GDM1 (cell line): ENCODE measurements at places on chromosomes 6 and 20.

GRCh38 chr6:42099340-42100028 lies 42.9 kb downstream of the C6orf132 start:
- no peak for DNase-seq

DNA sequence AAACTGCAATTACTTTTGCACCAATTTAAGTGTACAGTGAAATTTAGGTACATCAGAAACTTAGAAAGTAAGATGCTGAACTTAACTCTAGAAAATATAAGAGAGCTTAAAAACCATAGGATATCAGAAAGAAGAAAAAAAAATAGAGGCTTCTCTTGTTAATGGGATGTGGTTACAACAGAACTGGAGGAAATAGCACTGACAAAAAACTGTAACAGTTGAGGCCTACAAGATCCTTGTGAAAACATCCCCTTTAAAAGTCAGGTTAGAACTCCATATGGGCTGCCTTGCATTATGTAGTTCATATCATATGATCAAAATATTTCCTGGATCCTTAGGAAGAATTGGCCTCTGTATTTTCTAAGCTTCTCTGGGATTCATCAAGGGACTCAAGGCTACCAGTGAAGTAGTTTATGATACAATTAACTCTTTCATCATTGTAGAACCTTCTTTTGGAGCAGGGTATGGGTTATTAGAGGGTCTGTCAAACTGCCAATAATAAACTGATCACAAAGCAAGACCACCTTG lies 24.8 kb downstream of the MTCL3 start:
- DNase-seq, result no peak

DNA sequence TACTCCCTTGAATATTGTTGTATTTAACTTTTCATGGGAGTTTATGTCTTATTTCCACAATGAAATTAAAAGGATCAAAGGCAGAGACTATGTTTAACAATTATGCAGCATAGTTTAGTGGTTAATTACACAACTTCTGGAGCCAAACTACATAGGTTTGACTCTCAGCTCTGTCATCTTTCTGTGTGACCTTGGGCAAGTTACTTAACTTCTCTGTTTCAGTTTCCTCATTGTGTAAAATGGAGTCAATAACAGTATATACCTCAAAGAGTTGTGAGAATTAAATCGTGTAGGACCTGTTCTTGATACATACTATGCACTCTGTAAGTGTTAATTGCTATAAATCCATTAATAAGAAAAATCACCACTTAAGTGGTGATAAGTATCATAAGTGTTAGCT lies 48.3 kb downstream of the BTBD9 start:
- no peak for DNase-seq

DNA sequence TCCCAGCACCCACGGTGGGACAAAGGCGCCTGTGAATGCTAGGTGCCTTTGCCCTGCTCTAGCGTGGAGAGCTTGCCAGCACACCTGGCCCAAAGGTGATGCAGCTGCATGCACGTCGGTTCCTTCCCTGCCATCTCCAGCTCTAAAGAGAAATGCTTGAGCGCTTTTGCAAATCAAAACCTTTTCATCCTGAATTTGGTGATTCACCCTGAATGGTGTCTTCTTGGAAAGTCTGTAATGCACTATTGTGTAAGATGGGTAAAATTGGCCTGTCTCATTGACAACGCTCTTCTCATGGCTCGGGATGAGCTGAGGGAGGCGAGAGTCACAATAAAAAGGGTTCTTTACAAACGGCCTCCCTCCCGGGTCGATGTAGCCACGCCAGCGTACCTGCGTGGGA lies 103.1 kb upstream of the ID4 start:
- DNase-seq, result no peak

DNA sequence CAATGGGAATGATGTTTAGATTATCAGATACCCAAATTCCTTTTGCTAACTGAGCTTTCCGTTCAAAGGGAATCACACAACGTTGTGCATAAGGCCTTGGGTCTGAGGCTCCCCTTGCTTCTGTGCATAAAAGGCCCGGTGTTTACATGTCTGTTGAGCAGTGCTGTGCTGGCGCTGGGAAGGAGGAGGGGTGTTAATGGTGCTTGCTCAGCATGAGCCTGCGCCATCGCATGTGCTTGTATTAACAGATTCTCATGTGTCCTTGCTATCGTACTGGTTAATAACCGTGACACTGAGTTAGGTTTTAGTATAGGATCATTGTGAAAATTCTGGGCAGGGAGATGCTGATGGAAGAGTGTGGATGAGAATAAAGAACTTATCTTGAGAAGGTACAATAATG lies 62.3 kb upstream of the TRAF3IP2 start:
- no peak for DNase-seq

DNA sequence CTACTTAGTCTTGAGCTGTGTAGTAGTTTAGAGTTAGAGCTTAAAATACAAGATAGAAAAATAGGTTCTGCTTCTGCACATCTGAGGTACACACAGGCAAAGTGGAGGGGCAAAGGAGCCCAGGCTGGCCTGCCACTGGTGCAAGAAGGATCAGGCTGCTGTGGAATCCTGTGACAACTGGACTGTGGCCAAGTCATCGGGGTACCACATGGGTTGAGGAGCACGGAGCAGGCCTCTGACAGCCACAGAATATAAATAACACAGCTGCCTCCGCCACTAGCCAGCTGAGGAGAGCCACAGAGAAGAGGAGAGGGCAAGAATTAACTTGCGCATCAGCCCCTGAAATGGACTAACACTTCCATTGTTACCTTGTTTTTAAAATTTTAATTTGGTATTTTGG lies 206.0 kb upstream of the MARCKS start:
- DNase-seq, result no peak

GRCh38 chr6:12260458-12261093 lies 29.6 kb upstream of the EDN1 start:
- no peak for DNase-seq

DNA sequence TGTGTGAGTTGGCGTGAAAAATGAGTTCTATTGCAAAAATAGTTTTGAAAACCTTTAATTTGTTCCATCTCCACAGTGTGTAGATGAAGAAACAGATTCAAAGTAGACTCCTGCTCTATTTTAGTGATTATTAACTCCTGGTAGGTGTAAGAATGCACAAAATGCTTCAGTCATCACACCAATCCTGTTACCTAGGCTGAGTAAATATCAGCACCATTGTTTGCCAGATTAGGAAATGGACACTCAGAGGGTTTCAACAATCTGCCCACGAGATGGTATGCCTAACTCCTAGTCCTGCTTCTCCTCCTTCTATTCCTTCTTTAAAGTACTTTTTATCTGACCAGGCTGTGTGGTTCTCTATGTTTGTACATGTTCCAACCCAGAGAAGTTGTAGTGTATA lies 108.9 kb upstream of the AHI1 start:
- no peak for DNase-seq

DNA sequence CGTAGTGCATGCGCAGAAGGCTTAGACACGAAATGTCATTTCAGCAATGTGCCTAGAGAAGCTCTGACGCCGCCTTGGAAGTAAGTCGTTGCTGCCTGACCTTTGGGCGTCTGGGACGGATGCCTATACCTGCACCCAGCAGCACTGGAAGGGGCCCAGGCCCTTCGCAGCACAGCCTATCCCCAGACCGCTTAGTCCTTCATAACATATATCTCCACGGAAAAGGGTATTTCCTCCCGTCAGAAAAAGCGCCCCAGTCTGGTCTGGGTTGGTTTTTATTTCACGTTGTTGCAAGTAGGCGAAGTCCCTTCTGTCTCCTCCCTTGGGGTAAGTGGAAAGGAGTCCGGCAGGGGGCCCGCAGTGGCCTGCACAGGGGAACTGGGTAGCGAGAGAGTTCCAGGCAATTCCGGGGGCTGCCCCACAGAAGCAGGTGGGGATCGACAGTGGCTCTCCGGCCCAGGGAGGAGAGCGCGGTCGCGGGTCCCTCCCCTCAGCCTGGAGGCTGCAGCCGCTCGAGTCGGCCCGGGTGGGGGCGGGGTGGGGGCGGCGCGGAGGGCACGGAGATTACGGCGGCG lies 559 bp upstream of the EYA4 start:
- no peak for DNase-seq
